ENCODE measurements at places on chromosomes 6 and 20.

DNA sequence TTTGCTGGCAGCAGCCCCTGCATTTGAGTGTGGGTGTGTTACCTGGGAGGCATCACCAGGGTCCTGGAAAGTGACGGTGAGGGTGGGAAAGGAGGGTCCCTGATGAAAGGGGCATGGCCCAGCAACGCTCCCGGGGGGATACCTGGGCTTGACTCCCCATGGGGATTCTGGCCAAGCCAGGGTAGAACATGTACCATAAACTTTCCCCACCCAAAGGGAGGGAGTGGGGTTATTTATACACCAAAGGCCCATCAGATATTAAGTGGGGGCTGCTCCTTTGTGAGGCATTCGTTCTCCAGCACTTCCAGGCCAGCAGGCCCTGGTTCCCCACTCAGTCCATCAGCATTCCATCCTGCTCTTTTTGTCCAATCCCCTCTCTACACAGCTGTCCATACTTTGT lies 20.6 kb upstream of the CCR6 start:
- no peak for DNase-seq

GRCh38 chr6:69594405-69594804 lies 202.4 kb downstream of the LMBRD1 start:
- DNase-seq: no peak

GRCh38 chr20:53154540-53154939 lies 182.4 kb downstream of the TSHZ2 start:
- DNase-seq: no peak

DNA sequence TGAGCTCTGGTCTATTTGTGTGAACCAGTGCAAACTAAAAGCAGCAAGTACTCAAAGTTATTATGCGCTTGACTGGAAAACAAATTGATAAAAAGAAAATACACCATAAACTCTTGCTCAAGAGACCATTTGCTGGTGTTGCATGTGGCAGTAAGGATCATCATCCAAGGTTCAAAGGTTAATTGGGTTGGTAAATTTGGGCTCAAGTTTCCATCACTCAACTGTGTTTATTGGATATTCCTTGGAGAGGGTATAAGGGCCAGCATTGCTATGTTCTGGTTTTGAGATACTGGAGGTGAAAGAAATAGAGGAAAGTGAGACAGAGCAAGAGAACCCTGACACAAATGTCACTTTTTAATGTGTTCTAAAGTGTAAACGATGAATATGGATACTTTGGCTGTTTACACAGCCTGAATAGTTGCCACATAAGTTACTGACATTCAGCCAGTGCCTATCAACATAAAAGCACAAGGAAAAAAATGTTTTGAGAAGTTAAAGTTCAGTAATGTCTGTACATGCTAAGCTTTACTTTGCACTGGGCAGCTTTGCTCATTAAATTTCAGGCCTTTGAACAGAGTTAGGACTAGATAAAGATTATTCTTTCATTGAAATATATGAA lies 736.1 kb downstream of the HDGFL1 start:
- no peak for DNase-seq

DNA sequence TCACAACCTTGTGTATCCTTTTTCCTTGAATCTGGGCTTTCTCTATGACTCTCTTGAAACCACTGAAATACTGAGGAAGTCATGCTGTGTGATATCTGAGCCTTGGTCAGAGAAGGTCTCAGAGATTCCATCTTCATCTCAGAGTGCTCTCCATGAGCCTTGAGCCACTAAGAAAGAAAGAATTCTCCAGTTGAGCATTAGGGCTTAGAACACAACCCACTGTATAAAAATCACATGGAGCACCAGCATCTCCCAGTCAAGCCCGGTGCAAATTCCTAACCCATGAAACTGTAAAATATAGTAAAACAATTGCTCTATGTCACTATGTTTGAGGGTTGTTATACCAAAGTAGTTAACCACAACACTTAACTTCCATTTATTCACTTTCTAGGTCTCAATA lies 181.4 kb downstream of the MOXD1 start:
- DNase-seq: no peak
